ENCODE measurements at places on chromosomes 5 and 9. TPM values are rescaled to one million over a fixed set of nuclear protein-coding genes. Genes with fewer than 3 reads are reported as not detected.
A peak's percentile ranks its signal among the peaks of the same experiment; 100 is the strongest.

Gene ADAMTS16
- 14.3 TPM for total RNA-seq

Gene FOXD4L6
- 0.21 TPM for total RNA-seq

Gene LCN15
- 0.54 TPM for total RNA-seq

Gene CTNND2
- 7.0 TPM for total RNA-seq

Gene ACTBL2
- total RNA-seq, result not detected

Gene CD14
- not detected for total RNA-seq

GRCh38 chr5:175892015-175892800 is 20.8 kb downstream of the CPLX2 start:
- H3K4me1 ChIP-seq, result no peaks in the 10 kb centered on the region
- peak; percentile 55 for DNase-seq
- H3K27me3 ChIP-seq, result no peaks in the 10 kb centered on the region
- H3K27ac ChIP-seq, result no peak overlapping the region
- no peak overlapping the region for H3K4me3 ChIP-seq

DNA sequence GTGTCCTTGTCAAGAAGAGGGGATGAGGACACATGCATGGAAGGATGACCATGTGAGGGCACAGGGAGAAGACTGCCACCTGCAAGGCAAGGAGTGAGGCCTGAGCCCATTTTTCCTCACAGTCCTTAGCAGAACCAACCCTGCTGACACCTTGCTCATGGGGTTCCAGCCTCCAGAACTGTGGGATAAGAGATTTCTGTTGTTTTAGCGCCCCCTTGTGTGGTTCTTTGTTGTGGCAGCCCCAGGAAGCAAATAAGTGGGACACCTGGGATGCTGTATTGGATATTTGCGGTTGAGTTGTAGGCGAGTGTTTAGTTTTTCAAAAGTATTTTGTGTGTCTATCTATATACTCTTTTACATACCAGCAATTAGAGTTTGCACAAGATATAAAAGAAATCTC is 206.4 kb downstream of the NXNL2 start:
- H3K27ac ChIP-seq, result no peak overlapping the region
- no peak overlapping the region for H3K4me3 ChIP-seq
- peak; percentile 63 for DNase-seq
- H3K4me1 ChIP-seq, result peaks cover 6% of the 10 kb centered on the region

DNA sequence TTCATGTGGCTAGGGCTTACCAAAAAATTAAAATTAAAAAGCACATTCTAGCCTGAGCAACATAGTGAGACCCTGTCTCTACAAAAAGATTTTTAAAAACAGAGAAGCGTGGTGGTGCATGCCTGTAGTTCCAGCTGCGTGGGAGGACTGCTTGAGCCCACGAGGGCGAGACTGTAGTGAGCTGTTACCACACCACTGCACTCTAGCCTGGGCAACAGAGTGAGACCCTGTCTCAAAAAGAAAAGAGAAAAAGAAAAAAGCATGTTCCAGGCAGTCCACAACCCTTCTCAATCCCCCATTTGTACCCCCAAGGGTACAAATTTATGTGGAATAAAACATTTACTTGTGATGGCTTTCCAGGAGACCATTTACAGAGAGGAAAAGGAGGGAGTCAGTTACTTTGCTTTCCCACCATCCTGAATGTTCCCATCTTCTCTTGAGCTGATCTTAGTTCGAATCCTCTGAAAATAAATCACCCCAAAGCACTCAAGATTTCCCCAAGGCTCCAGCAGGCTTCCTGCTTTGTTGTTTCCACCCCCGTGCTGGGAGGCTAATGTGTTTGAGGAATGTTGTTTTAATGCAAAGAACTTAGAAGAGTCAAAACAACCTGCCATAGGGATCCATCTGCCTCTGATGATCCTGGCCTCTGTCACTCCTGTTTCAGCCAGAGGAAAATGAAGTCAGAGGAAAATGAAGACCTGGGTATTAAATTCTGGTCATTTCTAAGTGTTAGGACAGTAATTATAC is 384.7 kb downstream of the BNC2 start:
- H3K36me3 ChIP-seq, result no peaks in the 10 kb centered on the region
- peaks cover 41% of the 10 kb centered on the region for H3K4me1 ChIP-seq
- H3K27me3 ChIP-seq, result no peaks in the 10 kb centered on the region
- H3K27ac ChIP-seq, result no peak overlapping the region
